ENCODE measurements at places on chromosomes 1 and 21. TPM values are rescaled to one million over a fixed set of nuclear protein-coding genes. Genes with fewer than 3 reads are reported as not detected.

The NBPF14 gene
- total RNA-seq, result 13.2 TPM

The ADAMTSL4 gene
- total RNA-seq, result 14.1 TPM

The VTCN1 gene
- total RNA-seq, result 0.09 TPM

The CASZ1 gene
- total RNA-seq, result 6.9 TPM

The TFAP2E gene
- total RNA-seq, result 1.5 TPM

The ITPKB gene
- total RNA-seq, result 15.6 TPM

The MFSD2A gene
- total RNA-seq, result 12.9 TPM

The FCRL2 gene
- not detected for total RNA-seq

The DMRTA2 gene
- total RNA-seq, result not detected

The TRAPPC3 gene
- total RNA-seq, result 48.9 TPM

The EXTL2 gene
- 41.0 TPM for total RNA-seq

The RSPH1 gene
- 0.30 TPM for total RNA-seq

The HDGF gene
- 339 TPM for total RNA-seq

The TNFAIP8L2 gene
- total RNA-seq, result not detected

The GPR137B gene
- 6.3 TPM for total RNA-seq

The TTLL10 gene
- total RNA-seq, result 1.1 TPM

The OTUD7B gene
- total RNA-seq, result 19.5 TPM

The C1orf105 gene
- total RNA-seq, result not detected

The SERTAD4 gene
- total RNA-seq, result 2.7 TPM

The TEX38 gene
- 0.21 TPM for total RNA-seq

The FLG gene
- total RNA-seq, result not detected

The WNT3A gene
- total RNA-seq, result 0.16 TPM

All from WTC11 (cell line).